ENCODE measurements at places on chromosomes 16 and 17.
A peak's percentile ranks its signal among the peaks of the same experiment; 100 is the strongest.

DNA sequence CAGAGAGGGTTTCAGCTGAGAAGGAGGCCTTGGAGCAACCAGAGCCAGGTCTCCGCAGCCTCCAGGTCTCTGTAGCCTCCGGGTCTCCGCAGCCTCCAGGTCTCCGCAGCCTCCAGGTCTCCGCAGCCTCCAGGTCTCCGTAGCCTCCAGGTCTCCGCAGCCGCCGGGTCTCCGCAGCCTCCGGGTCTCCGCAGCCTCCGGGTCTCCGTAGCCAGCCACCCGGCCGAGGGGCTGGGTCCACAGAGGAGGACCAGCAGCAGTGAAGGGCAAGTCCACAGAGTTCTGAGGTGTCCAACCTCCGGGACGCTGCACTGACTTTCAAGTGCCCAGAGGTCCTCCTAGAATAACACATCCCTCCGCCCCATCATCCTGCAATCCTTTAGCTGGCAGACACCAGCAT lies 221.0 kb downstream of the RBFOX3 start:
- DNase-seq = no peak

DNA sequence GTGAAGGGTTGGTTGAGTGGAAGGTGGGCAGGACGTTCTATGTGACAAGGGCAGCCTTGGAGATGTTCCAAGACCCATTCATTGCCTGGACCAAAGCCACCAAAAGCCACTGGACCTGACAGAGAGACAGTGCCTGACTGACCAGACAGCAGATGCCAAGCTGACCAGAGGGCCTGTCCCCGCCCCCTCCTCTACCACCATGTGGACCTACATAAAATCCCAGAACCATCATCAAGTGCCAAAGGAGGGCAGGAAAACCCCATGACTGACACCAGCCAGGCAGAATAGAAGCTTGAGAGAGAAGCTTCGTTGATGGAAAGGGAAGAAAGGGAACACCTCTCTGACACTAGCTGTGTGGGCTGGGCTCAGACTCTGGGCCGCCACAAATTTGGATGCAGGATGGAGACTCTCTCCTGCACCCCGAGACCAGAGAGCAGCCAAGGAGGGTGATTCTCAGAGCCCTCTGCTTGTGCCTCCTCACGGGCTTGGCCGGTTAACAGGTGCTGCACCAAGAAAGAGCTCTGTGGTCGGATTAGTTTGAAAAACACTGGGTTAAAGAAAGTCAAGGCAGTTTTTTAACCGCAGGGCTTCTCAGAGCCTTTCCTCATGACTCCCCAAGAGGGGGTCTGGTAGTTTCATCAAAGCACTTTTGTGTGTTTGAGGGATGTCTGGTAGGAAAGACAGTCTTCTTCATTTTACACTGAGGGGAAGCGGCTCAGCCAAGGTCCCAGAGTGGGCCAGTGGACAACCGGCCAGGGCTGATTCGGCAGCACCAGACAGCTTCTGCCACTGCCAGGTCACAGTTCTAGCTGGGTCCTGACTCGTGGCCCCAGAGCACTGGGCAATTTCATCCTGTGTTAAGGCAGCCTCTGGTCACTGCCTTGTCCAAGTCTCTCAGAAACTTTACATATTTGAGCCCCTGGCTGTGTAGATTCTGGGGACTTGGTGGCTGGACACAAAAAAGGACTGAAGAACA lies 1.7 kb downstream of the TNFRSF13B start:
- no peak for DNase-seq

- no peak for DNase-seq
Observed at GRCh38 chr16:11586378-11586855, 302 bp downstream of the LITAF start.

DNA sequence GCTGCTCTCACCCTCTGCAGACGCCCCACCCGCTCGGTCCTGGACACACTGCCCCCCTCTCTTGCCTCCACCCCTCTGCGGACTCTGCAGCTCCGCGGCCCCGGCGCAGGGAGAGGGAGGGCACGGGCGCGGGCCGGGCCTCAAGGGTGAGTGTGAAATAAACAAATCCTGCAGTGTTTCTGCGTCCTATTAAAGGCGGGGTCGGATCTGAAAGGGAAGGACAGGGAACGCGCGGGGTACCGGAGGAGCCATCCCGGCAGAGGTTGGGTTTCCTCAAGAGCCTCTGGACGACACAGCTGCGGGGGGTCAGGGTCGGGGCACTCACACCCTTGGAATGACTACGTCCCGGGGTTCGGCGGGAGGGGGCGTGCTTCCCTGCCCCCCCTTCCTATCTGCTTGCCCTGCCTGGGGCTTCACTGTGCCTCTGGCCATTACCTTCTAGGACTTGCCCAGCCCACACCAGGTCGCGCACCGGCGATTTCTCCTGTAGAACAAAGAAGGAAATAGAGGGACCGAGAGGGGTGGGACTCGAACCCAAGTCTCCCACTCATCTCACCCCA lies 466 bp upstream of the HSF4 start:
- DNase-seq = no peak

- peak; percentile 25 for DNase-seq
Observed at GRCh38 chr17:14301279-14302090, 604 bp downstream of the HS3ST3B1 start.

GRCh38 chr17:51869387-51869786 lies 289.1 kb downstream of the CA10 start:
- no peak for DNase-seq

DNA sequence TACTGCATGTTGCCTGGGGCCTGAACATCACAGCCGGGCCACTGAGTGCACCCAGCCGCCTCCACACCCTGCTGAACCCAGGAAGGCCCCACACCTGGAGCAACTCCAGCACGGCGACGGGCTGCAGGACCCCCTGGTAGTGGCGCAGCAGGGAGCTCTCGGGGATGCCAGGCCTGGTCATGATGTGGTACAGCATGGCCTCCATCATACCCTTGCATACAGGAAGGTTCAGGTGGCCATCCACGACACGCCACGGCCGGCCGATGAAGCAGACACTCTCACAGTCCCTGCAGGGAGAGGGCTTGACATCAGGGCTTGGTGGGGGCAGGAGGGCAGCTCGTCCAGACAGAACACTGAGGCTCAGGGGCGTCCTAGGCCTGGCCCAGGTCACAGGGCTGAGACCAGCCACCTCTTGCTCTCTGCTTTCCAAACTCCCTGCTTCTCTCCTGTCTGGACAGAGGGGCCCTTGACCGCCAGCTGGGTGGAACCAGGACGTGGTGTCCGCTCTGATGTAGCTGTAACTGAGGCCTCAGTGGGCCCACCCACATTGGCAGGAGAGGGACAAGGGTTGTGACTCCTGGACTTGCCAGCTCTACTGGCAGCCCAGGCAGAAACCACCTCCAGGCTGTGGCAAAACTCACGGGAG lies 60.3 kb downstream of the IL21R start:
- DNase-seq = no peak

DNA sequence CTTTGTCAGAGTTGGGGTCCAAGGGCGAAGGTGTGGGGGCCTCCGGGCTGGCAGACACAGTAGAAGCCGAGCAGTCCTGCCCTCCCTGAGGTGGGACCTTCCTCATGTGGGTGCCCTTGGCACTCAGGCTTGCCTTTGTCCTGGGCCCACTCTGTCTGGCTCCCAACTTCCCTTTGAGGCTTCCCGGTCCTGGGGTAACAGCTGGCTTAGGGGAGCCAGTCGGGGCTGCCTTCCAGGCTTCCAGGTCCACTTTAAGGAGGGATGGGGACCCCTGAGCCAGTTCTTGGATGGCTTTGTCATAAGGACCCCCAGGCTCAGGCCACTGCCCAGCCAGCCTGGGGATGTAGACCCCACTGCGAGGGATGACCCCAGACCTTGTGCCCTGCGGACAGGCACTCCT lies 7.8 kb downstream of the GAS2L2 start:
- DNase-seq = no peak

DNA sequence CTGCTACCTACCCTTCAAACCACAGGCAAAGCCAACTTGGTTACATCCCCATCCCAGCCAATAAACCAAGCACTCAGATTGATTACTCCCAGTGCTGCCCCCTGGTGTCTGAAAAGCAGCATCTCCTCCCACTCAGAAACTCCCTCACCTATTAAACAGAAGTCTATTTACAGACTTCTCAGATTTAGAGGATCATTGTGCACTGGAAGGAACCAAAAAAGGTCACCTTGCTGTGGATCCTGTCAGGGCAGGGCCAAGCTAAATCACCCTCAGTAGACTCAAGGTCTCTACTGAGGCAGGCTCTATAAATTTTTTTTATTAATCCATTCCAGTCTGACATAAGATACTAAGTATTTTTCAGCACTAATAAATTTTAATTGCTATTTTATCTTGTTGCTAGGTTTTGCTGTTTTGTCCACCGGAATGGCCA lies 17.6 kb downstream of the HIGD1B start:
- peak; percentile 73 for DNase-seq

GRCh38 chr17:57714665-57715180 lies 30.4 kb downstream of the CCDC182 start:
- no peak for DNase-seq

- DNase-seq = no peak
Observed at GRCh38 chr17:10323812-10324610, 48.8 kb downstream of the MYH13 start.

GRCh38 chr16:28549301-28549899 lies 4.3 kb upstream of the SGF29 start:
- peak; percentile 16 for DNase-seq

- DNase-seq = no peak
Observed at GRCh38 chr17:75131278-75132017, at the start of gene NT5C. Gene NT5C, minus strand, starts transcription at chr17:75131742. Its CDS starts 35 bp downstream, at chr17:75131707.

GRCh38 chr17:76397687-76398522 lies 13.5 kb downstream of the SPHK1 start:
- peak; percentile 62 for DNase-seq

DNA sequence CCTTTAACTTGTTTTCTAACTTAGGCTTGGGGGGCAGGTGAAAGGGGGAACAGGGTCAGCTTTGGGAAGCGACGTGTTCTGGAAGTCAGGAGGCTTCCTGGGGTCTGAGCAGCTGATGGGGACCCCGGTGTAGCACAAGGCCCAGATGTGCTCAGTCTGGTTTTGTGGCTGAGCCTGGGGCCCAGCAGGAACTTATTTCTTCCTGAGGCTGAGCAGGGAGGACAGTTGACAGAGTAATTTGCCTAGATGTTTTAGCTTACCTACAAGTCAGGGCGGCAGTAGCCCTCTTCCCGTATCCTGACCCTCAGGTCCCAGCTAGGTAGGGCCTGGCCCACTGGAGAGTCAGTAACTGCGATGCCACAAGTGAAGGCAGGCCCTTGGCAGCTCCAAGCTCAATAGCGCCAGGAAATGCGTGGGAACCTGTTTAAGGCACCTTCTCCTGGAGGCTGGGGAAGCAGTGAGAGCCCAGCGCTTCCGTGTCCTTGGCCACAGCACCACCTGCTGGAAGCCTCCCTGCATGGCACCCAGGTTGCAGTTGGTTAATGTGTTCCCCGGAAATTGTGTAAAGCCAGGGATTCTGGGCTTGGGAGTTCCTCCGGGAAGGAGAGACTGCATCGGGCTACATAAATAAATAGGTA lies 5.2 kb downstream of the CCR7 start:
- DNase-seq = peak; percentile 80

- DNase-seq = no peak
Observed at GRCh38 chr17:40307740-40308239, 1.2 kb upstream of the RARA start.

- no peak for DNase-seq
Observed at GRCh38 chr16:58492735-58493134, 7.2 kb upstream of the NDRG4 start.

GRCh38 chr16:80587071-80587470 lies 46.3 kb downstream of the DYNLRB2 start:
- DNase-seq = no peak

- DNase-seq = no peak
Observed at GRCh38 chr17:34619687-34620217, 40.4 kb downstream of the TMEM132E start.

DNA sequence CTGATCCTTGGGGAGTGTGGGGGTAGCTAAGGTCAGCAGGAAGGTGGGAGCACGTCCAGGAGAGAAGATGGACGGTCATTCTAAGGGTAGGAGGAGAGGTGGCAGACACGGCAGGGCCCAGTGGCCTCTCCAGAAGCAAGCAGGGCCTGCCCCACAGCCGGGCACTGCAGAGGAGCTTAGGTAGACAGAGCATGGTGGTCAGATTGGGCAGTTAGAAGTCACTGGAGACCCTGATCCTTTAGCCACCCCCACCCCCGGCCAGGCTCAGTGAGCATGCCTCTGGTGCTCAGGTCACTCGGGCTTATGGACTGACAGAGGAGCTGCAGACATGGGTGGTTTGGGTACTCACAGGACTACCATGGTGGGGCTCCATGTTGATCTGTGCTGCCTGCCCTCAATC lies 26.3 kb downstream of the NLRP1 start:
- DNase-seq = no peak

GRCh38 chr16:87042551-87043230 lies 274.5 kb downstream of the C16orf95 start:
- DNase-seq = no peak

- DNase-seq = no peak
Observed at GRCh38 chr16:20781697-20782096, 17.9 kb downstream of the ACSM3 start.

DNA sequence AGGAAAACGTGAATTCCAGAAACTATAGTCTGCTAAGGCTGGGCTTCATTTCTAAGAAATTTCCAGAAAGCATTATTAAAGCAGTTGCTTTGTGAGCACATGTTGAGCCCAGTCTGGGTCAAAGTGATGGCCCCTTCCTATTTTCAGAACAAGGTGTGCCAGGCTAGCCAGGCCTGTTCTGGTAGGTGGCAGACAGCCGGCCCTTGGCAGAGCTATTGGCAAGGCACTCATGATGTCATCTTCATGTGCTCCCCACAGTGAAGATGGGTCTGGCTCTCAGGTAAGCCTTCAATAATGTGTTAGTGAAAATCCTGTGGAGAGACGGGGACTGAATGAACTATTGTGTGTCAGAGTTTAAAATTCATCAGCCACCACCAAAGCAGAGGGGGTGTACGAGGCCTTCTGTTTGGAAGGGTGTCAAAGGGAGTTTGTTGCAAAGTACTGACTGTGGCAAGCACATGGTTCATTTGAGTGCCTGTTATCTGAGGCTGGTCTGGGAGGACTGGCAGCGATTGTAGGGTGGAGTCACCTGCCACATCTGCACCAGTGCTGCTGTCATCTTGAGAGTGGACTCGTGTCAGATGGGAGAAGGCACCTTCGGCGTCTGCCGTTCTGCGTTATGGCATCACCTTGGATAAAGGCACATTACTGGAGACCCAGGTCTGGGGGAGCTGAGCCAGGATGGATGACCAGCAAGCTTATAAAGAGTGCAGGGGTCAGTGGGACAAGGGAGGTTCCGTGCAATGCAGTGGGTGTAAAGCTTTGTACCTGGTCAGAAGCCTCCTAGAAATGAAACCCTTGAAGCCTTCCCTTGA lies 43.4 kb downstream of the KSR1 start:
- no peak for DNase-seq

- no peak for DNase-seq
Observed at GRCh38 chr17:81961087-81961511, at the start of gene NOTUM. Gene NOTUM, minus strand, starts transcription at chr17:81961187. Its CDS starts 278 bp downstream, at chr17:81960909.

DNA sequence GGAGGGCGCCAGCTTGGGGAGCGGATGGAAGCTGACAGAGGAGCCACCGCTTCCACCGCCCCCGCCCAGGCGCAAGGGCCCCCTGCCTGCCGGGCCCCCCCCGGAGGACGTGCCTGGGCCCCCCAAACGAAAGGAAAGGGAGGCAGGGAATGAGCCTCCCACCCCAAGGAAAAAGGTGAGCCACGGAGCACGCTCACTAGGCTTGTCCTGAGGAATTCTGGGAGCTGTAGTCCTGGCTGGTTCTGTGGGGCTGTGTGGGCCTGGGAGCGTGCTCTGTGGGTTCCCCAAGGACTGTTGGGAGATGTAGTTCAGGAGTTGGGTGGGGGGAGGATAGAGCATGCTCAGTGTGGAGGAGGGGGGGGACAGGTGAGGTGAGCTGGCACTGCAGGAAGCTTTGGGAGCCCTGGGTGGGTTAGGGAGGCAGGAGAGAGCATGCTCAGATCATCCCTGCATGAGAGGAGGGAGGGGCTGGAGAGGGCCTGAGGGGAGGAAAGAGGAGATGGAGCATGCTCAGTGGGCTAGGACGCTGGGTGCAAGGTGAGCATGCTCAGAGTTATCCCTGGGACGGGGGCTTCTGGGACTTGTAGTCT lies 4.5 kb downstream of the FBXL19 start:
- DNase-seq = no peak

Data from T-cell (primary cell).